ENCODE measurements at places on chromosomes 6 and 20.
A peak's percentile ranks its signal among the peaks of the same experiment; 100 is the strongest.

DNA sequence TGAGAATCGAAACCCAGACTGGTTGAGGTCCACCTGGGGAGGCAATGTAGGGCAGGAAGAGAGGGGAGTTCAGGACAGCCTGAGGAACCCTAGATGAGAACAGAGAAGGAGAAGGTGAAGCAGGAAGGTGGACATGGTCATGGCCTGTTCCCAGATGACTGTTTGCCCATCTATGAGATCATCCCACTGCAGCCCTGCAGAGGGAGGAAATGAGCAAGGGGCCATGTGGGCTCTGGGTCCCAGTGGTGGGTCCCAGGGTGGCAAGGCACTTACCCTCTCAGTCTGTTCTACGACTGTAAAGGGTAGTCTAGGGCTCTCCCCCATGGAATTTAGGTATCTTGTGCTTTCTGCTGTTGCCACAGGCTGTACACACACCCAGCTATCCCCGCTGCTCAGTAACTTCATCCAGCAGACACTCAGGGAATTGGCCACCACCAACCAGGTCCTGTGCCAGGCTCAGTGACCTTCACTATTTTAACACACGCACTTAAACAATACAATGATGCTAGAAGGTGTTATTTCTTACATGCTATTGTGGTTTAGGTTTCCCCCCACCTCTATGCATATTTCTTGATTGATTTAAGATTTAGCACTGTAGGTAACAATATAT, 89.8 kb downstream of the TOX2 start:
- no peak for DNase-seq

GRCh38 chr6:112008482-112008881, 45.4 kb upstream of the CCN6 start:
- DNase-seq, result no peak

GRCh38 chr20:19412254-19412653, 199.8 kb downstream of the SLC24A3 start:
- DNase-seq, result no peak

GRCh38 chr20:57851025-57851682, 141.3 kb upstream of the PMEPA1 start:
- no peak for DNase-seq

DNA sequence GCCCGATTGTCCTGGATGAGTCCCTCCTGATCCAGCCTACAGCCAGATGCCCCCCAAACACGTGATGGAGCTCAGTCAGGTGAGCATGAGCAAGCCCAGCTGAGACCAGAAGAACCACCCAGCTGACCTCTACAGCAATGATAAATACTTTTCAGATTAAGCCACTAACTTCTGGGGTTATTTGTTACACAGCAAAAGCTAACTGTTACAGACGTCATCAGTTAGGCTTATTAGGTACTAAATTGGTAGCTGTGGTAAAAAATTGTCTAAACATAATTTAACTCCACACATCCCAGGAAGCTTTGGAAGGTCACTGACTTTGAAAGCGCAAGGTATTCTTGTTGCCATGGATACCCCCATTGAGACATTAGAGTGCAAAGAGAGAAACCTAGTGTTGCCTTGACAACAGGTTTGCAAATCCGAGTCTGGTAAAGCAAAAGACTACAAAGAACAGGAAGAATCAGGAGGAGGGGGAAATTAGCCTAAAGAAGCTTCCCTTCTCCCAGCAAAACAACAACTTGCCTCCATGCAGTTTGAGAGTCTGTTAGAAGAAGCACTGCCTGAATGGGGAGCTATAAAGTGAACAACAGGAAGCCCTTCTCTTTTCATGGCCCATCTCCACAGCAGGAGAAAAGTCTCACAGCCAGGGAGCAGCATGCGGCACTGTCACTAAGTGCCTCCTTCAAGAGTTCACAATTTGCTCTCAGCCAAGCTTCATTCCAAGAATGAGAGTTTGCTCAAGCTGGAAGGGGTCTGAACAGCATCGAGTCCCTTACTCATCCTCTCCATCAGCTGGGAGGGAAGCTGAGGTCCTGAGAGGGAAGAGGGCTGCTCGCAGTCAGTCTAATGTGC, 41.7 kb upstream of the ZNF831 start:
- DNase-seq, result no peak

- no peak for DNase-seq
These were observed 625.9 kb upstream of the FLRT3 start for GRCh38 chr20:14963262-14963663.

DNA sequence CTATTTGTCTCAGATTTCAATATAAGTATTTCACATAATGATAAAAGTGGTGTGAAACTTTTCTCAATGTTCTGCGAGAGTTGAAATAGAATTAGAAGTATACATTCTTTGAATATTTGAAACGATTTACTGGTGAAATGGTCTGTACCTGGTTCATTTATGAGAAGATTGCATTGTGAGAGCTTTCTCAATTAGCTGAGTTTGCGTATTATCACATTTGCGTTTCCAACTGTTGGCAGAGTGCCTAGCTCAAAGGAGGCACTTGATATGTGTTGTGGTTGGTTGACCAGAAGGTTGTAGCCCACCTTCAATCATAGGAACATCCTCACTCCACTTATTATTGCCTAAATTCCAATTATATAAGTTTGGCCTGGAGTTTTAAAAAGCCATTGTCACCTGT, 58.8 kb upstream of the EXOC2 start:
- DNase-seq, result no peak

DNA sequence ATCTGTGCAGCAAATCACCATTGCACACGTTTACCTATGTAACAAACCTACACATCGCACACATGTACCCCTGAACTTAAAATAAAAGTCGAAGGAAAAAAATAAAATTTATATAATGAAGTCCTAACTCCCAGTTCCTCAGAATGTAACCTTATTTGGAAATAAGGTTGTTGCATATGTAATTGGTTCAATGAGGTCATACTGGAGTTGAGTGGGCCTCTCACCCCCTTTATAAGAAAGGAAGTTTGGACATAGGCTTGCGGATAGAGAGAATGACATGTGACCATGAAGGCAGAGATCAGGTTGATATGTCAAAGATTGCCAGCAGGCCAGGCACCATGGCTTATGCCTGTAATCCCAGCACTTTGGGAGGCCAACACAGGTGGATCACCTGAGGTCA, 16.1 kb upstream of the ZBTB22 start:
- no peak for DNase-seq

DNA sequence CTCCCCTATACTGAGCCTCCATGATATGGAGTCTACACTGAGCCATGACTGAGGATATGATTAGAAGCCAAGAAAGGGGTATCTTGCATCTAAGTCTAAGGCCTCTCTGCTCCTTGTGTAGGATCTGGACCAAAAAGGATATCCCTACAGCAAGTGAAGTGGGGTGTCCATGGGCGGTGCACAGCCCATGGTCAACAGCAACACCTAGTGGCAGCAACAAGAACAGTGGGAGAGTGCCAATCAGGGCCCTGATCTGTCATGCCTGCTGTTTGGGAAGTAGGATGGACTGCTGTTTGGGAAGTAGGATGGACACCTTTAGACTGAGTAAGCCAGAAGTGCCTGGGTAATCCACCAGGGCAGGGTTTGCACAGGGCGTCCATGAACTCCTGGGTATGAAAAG, 22.4 kb downstream of the PTGIS start:
- no peak for DNase-seq

GRCh38 chr20:29878281-29878741, 1379.2 kb upstream of the DEFB115 start:
- DNase-seq, result no peak

DNA sequence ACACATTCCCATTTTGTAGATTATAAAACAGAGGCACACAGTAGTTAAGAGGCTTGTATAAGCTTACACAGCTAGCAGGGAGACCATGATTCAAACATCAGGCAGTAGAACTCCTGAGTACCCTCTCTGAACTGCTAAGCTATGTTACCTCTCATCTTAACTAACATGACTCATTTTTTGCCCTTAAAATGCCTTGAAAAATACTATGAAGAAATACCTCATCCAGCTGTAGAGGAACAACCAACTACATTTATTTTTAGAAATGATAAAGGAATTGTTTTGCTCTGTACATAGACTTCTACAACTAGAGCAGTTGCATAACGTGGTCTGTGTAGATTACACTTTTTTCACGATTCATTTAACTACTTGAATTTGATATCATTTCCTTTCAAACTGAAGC, 102.1 kb downstream of the FLRT3 start:
- DNase-seq, result no peak

DNA sequence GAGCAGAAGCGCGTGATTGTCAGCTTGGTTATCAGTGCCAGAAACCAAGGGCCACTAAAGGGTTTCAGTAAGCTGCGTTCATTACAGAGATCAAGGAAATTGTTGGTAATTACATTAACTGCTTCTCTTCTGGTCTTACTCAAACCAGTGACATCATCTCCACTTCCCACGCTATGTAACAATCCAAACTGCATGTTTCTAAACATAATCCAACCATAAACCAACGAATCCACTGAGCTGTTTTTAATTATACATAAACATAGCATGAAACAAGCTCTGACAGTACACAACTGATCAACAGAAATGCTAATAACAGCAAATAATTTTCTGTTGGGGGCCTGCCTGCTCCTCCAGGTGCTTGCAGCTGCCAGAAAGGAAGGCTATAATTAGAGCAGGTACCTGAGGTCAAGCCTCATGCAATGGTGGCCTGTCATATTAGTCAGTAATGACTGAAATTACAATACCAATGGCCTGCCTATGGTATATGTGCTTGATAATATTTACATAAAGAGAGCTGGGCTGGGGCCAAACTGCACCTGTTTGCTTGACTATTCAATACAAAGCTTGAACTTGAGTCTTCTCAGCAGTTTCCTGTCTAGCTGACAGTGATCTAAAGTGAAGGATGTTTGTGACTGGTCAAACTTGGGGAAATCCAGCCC, 40.1 kb downstream of the ILRUN start:
- DNase-seq, result peak; percentile 60
